BE2C (cell line): ENCODE measurements at places on chromosomes 3 and 15.

DNA sequence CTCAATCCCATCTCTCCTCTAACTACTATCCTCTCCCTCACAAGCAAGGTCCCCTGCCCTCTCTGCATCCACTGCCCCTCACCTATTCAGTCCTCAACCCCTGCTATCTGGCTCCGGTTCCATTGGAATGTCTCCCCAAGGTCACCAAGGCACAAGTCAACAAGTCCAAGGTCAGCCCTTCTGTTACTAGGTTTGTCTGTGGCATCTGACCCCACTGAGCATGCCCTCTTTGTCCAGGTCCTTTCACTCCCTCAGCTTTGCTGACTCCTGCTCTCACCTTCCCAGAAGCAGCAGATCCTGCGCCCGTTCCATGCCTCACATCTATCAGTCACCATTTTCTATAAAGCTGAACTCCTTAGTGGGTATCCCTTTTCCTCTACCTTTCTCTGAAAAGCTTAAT lies 8.3 kb upstream of the SEMA7A start:
- no peak for DNase-seq

DNA sequence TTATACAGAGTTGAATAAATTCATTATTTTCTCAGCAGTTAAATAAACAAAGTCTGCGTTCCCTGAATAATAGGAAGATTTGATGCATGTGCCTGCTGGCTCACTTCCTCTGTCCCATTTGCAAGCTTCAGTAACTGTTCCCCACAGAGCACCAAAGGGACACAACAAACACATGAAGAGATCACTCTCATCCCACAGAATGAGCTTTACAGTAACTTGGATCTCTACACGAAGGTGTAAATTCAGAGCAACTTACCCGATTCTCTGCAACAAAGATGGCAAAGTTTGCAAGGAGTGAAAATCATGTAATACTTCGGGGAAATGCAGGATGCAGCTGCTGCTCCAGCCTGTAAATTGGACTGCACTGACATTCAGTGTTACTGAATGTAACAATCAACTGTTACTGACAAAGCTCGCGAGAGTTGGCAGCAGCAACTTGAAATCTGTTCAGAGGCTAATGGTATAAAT lies at the start of gene BCHE:
BCHE (minus strand) TSS at position 366 of the 468 bp plus-strand sequence. CDS start 6,390 bp downstream, outside the sequence.
- DNase-seq = peak; percentile 78

GRCh38 chr15:26679927-26680326 lies 92.9 kb downstream of the GABRB3 start:
- no peak for DNase-seq

GRCh38 chr3:175161291-175161690 lies 302.2 kb downstream of the NAALADL2 start:
- no peak for DNase-seq

- peak; percentile 50 for DNase-seq
Measured at GRCh38 chr3:100590114-100590839, 19.1 kb upstream of the ADGRG7 start.

- DNase-seq = no peak
Measured at GRCh38 chr3:47476644-47477199, 981 bp upstream of the SCAP start.

GRCh38 chr3:27861046-27862036 lies 139.2 kb upstream of the EOMES start:
- DNase-seq = no peak

DNA sequence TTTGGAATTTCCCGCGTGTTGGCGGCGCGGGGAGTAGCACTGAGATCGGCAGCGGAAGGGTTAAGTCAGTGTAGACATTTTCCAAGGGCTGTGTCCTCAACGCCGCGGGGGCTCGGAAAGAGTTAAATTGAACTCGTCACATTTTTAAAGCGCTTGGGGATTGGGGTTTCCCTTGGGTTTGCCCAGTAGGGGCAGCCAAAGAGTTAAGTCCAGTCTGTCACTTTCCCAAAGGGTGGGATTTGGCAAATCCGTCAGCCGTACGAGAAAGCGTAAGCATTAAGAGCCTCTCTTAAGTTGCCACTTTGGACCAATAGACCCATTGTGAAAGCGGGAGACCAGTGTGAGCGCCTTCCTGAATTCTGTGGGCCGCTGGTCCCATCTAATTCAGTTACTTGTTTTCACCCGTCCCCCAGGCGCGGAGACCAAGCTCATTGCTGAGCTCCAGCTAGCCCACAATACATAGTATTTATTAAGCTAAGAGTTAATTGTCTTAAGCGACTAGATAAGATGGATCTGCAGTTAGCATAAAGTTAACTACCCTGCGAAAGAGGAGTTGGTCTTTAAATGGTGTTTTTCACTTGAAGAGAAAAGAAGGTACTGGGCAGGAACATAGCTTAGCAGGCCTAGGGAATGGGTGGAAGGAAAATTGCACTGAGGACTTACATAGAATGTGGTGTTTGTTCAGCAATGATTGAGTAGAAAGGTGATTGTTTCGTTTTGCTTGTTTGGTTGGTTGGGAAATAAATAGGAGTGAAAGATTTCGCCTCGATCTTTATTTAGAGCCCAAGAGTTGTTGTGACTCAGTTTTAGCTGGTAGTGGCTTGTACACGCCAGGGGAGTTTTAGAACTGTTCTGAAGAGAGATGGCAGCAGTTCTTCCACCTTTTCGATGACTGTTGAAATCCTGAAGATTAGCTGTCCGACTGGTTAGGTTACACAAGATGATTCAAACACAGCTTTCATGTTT lies 932 bp downstream of the ARL8B start:
- no peak for DNase-seq
